RPMI8226 (cell line): ENCODE measurements at places on chromosomes 4 and X.

DNA sequence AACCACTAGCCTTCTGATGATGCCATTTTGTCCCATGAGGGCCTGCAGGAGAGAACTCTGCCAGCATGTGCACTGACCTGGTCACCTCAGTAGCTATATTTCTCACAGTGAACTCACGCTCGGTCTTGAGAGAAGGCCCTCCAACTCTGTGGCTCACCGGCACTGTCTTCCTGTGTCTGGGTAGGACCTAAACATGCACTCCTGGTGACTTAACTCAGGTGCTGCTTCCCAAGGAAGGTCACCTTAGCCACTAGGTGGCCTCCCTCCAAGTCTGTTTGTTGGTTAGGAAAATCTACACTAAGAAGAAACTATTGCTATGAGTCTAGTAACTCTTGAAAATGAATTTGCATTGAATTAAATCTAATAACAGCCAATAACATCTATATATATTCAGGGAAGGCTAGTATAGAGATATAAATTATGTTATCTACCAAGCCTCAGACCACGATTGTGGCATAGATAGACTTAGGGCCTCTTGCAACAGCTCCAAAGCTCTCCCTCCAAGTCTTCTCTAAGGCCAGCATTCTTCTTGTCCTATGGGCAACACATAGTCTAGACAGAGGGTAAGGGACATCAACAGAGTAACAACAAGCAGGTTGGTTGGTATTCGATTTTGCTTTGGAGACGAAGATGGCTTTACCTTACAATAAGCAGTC, 24.7 kb downstream of the TLR10 start:
- peak; percentile 49 for DNase-seq

DNA sequence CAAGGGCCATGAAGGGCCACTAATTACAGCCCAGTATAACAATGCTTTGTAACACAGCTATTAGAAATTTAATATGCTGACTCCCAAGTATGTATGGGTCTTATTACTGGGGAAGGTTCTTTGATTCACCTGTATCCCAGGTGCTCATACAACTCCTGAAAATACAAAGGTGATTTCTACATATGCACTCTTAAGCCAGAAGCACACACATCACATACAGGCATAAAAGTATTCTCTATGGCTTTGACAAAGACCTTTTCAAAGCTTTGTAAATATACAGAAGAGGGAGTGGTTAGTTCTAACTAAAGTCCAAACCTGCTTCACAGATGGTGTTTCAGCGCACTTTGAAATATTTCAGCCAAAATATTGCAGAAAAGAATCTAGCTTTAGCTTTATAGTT, 191.5 kb downstream of the SNCA start:
- no peak for DNase-seq

GRCh38 chrX:39301036-39301435, 499.8 kb downstream of the MID1IP1 start:
- no peak for DNase-seq

DNA sequence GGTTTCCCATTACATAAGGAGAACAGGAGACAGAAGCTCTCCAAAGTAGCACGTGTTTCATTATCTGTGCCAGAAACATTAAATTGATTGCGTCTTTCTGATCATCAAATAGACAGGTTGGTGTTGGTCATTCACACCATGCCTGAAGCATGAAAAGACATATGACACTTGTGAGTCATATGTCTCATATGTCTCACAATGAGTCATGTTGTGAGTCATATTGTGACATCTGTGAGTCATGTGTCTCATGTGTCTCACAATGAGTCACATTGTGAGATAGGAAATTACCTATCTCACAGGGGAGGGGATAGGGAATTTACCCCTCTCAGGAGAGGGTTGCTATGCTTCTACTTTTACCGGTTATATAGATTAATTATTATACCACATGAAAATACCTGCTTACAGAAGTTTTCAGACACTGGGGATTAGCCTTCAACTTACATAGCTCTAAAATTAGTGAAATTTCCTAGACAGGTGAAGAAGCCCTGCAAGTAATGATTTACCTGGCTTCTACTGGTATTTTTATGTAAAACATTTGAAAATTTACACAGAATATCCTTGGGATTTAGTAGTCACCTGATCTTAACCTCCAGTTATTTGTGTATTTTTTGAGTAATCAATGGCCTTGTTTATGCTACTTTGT, 80.8 kb downstream of the NPFFR2 start:
- no peak for DNase-seq
